ENCODE measurements at places on chromosomes 1 and 21. TPM values are rescaled to one million over a fixed set of nuclear protein-coding genes. Genes with fewer than 3 reads are reported as not detected.

Gene TMPRSS3
- total RNA-seq = not detected

Gene HSD11B1
- 2.0 TPM for total RNA-seq

Gene PAQR6
- total RNA-seq = 7.5 TPM

Gene GNAI3
- 5.7 TPM for total RNA-seq

Gene ATAD3C
- 0.36 TPM for total RNA-seq

Gene RPS27
- total RNA-seq = 4,347 TPM

Gene HOOK1
- 1.1 TPM for total RNA-seq

Gene S100A7
- total RNA-seq = not detected

Gene SH3BP5L
- total RNA-seq = 18.3 TPM

Gene PLEKHA6
- total RNA-seq = 15.0 TPM

Gene RIPPLY3
- not detected for total RNA-seq

Gene DCDC2B
- not detected for total RNA-seq

Gene VHLL
- total RNA-seq = not detected

Gene LRRN2
- 4.9 TPM for total RNA-seq

Gene PTGS2
- 29.3 TPM for total RNA-seq

Gene SAMSN1
- total RNA-seq = 4.4 TPM

Gene F3
- total RNA-seq = 19.3 TPM

Gene PGLYRP4
- total RNA-seq = not detected

Gene GRIK3
- 2.3 TPM for total RNA-seq

Gene RAB3B
- total RNA-seq = 1.5 TPM

Gene NUDT4B
- total RNA-seq = 16.3 TPM

Data from sigmoid colon (tissue), 7 donors.